ENCODE measurements at places on chromosomes 12 and 14.

DNA sequence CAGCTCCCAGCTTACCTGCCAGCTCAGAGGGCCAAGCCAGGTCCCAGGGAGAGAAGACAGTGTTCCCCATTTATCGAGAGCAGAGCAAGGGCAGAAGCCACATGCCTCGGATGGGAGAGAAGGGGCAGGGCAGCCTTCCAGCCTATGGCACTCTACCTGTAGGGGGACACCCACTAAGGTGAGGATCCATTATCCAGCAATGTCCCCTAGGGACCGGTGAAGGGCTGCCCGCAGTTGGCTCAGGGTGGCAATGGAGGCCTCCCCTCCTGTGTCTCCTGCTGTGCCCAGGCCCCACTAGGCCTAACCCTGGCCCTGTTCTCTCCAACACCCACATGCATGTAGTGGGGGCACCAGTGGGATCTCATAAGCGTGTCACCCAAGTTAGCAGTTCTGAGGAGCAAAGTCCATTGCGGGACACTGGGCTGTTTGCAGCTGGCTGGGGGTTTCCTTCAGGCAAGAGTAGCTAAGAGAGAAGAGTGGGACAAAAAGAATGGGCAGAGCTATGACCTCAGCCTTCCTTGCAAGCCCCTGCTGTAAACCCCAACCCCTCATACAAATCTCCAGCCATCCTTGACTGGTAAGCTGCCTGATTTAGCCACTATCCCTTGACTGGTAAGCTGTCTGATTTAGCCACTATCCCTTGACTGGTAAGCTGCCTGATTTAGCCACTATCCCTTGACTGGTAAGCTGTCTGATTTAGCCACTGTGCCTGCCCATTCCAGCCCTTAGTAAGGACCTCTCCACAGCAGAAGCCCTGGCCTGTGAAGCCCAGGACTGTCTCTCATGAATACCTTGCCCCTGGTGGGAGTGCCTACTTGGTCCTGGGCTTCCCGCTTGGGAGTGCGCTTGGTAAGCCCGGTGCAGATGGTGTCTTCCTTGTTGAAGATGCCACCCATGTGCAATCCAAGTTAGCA, 5.2 kb upstream of the ASB2 start:
- no peak for DNase-seq

DNA sequence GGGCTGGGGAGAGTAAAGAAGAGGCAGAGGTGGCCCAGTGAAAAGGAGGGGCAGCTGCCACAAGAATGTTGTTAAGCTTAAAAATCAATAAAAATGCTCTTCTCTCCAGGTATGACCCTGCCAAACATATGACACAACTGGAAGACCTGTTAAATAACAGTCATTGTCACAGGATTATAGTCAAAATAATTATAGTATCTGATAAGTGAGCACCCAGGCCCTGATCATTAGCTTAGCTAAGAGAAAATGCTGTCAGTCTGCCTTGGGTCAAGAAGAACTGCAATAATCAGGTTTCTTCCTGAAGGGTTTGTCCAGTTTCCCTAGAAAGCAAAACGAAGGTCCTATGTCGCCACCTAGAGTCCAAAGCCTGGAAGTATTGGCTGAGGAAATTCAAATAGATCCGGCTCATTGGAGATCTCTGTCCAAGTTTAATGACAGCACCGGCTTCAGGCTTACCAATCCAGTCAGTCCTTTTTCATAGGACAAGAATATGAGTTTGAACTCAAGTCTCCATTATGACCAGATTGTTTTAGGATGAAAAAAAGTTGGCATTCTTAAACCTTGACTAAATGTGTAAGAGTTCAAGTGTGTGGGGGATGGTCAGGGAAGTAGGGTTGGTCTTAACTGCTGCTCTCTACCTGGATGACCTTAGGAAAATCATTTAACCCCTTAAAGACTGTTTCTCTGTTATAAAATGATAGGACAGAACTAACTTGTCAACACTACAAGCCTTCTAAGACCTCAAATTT, 22.5 kb upstream of the NKX2-8 start:
- DNase-seq: peak; percentile 73

DNA sequence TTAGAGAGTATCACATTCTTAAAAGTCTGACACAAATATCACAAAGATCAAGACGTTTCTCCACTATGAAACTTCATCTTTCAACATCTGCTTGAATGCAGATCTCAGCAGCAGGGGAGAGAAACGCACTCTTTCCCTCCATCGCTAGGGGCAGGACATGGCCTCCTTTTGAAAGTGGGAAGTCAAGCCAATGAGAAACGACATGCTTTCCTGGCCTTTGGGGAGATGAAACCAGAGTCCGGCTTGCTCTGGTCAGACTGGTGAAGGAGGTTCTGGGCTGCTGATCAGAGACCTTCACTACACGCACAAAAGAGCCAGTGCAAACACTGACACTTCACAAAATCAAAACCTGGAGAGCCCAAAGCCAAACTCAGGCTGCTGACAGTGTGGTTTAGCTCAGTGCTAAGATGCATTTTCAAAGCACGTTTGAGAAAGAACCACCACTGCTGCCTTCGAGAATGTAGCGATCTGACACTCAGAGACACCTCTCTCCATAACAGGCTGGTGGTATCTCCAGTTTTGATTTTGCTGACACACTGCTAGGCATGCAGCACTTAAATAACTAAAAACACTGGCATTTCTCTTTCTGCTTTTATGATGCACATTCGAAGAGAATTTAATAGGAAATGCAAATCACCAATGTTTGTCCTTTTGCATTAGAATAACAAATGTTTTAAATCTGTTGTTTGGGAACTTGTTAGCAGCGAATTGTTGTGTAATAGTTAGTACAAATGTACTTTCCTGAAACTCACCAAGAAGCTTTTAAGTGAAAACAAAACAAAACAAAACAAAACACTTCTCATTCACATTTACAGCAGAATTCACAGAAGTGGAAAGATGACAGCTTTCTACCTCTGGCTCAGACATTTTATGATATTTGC, 93.9 kb upstream of the OVCH1 start:
- DNase-seq: peak; percentile 28

DNA sequence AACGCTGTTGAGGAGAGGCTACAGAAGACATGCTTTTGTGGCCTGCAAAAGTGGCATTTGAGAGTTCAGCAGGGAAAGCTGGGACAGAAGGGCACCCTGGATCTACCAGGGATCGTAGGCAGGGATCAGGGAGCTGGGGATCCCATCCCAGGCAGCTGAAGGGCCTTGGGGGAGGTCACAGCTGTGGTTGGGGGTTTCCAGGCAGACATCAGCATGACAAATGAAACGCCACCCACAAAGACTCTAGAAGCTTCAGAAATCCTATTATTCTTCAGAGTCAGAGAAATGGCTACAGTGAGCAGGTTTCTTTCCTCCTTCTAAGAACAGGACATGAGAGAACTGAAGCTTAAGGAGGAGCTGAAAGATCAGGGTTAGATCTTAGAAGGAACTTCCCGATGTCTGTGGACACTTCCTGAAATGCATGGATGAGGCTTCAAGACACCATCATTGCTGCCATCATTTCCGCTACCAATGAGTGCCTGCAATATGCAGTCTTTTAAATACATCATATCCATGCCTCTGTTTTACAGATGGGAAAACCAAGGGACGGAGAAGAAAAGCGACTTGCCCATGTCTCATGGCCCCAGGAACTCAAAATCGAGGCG, 104.3 kb downstream of the RBM19 start:
- DNase-seq: peak; percentile 21

DNA sequence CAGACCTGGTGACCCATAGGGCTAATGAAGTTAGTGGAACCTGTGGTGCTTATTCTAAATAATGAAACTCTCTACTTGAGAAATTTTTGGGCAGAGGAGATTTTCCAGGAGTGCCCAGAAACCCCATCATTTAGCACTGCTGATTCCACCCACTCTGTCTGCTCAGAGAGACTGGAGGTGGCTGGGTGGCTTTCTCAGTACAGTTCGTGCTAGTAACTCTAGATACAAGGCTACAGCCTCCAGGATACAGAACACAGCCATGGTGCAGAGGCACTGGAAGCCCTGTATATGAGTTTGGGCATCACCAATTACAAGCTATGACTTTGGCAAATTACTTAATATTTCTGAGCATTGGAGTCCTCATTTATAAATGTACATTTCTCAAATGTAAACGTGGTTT, 32.4 kb downstream of the CCDC177 start:
- DNase-seq: no peak

- DNase-seq: no peak
Observed at GRCh38 chr14:85301506-85301905, 228.4 kb upstream of the FLRT2 start.

- no peak for DNase-seq
Observed at GRCh38 chr12:122830517-122831214, 4.6 kb upstream of the HIP1R start.

GRCh38 chr12:24424889-24425600, 475.6 kb upstream of the SOX5 start:
- DNase-seq: no peak

DNA sequence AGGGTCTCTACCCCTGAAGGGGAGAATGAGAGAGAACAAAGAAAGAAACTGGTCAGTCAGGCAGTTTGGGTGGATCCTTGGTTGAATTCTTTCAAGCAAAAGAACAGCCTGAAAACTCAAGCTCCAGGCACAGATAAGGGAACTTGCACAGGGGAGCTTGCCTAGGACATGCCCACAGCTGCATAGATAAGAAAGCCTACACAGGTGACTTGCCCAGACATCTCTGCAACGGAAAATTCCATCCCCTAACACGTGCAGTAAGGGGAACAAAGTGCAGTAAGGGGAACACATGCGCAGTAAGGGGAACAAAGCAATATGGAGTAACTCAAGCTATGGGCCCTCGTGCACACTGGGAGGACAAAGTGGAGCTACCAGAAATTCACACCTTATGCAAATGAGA, 540.1 kb upstream of the MIS18BP1 start:
- peak; percentile 10 for DNase-seq

GRCh38 chr12:13788626-13789025, 192.8 kb downstream of the GRIN2B start:
- DNase-seq: no peak

- DNase-seq: peak; percentile 58
Observed at GRCh38 chr14:52950898-52951680, at the start of gene FERMT2. TSS of gene FERMT2 (minus strand) at chr14:52951050. CDS start at chr14:52950568, 482 bp downstream.

- DNase-seq: no peak
Observed at GRCh38 chr14:32090686-32091085, 13.6 kb downstream of the ARHGAP5 start.

GRCh38 chr14:59484639-59485175, 390 bp downstream of the JKAMP start:
- no peak for DNase-seq

DNA sequence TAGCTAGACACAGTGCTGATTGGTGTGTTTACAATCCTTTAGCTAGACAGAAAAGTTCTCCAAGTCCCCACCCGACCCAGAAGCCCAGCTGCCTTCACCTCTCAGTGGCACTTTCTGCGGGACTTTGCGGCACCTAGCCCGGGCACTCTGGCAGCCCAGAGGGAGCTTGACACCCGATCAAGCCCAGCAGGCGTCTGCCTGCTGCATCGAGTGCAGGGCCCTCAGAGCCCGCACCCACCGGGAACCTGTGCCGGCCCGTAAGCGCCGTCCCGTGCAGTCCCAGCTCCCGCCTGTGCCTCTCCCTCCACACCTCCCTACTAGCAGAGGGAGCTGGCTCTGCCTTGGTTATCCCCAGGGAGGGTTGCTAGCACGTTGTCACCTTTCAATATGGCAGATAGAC, 631.0 kb upstream of the STXBP6 start:
- DNase-seq: no peak

GRCh38 chr14:33879684-33880286, 71.1 kb downstream of the EGLN3 start:
- no peak for DNase-seq

GRCh38 chr12:59040656-59041055, 120.4 kb upstream of the LRIG3 start:
- no peak for DNase-seq

DNA sequence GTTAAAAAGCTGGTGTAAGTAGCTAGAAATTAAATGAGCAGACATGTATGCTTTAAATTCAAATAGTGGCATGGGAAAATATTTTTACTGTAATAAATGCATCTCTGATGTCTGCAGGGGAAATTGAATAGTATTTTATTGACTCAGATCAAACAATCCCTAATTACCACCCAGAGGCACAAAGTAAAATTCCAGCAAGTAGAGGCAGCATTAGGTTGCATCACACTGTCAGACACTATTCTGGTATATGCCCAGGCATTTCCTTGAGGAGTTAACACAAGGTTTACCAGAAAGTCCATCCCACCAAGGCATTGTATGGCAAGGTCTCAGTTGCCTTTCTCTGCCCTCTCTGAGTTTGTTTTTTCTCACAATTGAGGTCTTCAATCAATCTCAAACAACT, 201.6 kb upstream of the KITLG start:
- no peak for DNase-seq

GRCh38 chr12:45629292-45629691, 100.2 kb upstream of the ARID2 start:
- DNase-seq: no peak

- DNase-seq: no peak
Observed at GRCh38 chr12:75548879-75549278, 37.5 kb upstream of the KRR1 start.

DNA sequence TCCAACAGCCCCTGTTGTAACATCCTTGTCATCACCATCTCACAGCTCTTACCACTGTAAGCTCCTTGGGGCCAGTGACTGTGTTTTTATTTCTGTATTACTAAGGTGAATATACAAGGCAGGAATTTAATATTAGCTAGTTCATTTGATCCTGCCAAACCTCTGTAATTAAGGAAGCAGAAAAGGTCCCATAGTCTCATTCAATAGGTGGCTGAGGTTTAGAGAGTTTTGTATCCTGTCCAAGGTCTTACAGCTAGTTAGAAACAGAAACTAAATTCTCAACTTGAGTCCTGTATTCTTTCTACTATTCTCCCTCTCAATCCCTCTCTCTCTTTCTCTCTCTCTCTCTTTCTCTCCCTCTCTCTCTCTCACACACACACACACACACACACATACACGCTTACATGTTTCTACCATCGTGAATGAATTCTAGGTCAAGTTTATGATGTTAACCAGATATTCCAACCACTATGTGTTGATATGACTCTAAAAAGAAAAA, 543 bp upstream of the GLIPR1 start:
- DNase-seq: peak; percentile 60

GRCh38 chr12:22409377-22410164, 75.1 kb upstream of the ST8SIA1 start:
- peak; percentile 88 for DNase-seq

DNA sequence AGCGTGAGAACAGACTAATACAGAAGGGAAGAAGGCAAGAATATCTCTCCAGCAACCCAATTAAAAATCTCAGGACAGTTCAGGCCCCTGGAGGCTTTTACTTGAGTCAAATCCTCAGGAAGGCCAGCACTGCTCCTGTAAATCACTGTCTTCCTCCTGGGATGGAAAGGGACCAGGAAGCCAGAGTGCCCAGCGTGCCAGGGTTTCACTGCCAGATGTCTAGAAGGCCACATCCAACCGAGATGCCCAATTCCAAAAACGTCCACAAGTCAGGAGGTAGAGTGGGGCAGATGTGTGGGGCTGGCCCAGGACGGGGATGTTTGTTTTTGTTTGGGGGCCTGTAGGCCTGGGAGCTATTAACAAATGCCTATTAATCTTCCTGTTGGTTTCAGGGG, 332.0 kb downstream of the MED13L start:
- DNase-seq: no peak

- DNase-seq: no peak
Observed at GRCh38 chr12:97093187-97093683, 186.2 kb downstream of the NEDD1 start.

- DNase-seq: no peak
Observed at GRCh38 chr14:100325958-100326357, 2.8 kb downstream of the SLC25A47 start.

Measured in GM12865 (cell line).